ENCODE measurements at places on chromosomes 1 and 21. TPM values are rescaled to one million over a fixed set of nuclear protein-coding genes. Genes with fewer than 3 reads are reported as not detected.
A peak's percentile ranks its signal among the peaks of the same experiment; 100 is the strongest.

GRCh38 chr1:109500941-109501381 lies 7.1 kb downstream of the CYB561D1 start:
- DNase-seq = peak; percentile 75

DNA sequence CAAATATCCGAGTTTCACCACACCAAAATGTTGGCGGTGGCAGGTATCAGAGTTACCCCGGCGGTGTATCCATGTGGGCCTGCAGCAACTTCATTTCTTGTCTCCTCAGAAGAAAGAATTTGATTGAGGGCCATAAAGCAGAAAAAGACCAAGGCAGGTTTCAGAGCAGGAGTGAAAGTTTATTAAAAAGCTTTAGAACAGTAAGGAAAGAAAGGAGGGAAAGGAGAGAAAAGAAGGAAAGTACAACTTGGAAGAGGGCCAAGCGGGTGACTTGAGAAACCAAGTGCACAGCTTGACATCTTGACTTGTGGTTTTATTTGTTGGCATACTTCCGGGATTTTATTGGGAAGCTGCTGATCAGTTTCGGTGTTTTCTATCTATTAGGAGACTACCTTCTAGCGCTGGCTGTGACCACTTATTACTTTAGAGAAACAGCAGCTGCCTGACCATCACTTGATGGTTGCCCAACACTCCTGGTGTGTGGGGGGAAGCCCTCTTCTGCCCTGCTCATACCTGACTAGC lies 75.5 kb upstream of the RAB3GAP2 start:
- DNase-seq = no peak

DNA sequence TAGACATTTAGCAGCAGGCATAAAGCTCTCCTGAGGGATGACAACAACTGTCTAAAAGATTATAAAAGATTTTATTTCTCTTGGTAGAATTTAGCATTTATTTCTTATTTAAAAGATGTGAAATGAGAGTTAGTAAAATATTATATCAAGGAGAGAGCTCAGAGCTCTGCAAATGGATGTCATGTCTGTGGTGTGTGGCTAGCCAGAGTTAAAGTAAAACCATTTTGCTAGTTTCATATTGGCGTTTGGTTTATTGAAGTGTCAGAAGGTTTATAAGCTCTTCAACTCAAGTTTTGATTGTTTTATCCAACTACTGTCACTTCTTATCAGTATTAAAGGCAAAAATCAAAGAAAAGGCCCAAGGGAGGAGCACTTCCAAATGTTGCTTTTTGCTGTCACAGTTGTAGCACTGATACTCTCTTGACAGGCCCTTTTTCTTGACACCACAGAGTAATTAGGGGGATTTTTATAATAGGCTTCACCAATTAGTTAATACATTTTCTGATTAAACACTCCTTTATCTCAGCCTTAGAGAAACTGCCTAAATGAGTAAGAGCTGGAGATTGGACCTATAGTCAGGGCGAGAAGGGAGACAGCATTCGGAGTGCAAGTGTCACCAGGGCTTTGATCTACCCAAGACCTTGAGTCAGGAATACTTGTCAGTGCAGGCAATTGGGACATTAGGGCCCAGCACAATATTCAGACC lies 233.9 kb downstream of the PTBP2 start:
- DNase-seq = no peak

Gene LRRC39
- total RNA-seq = not detected

Gene KRTAP19-6
- not detected for total RNA-seq

Gene KCNE1
- total RNA-seq = 5.7 TPM

DNA sequence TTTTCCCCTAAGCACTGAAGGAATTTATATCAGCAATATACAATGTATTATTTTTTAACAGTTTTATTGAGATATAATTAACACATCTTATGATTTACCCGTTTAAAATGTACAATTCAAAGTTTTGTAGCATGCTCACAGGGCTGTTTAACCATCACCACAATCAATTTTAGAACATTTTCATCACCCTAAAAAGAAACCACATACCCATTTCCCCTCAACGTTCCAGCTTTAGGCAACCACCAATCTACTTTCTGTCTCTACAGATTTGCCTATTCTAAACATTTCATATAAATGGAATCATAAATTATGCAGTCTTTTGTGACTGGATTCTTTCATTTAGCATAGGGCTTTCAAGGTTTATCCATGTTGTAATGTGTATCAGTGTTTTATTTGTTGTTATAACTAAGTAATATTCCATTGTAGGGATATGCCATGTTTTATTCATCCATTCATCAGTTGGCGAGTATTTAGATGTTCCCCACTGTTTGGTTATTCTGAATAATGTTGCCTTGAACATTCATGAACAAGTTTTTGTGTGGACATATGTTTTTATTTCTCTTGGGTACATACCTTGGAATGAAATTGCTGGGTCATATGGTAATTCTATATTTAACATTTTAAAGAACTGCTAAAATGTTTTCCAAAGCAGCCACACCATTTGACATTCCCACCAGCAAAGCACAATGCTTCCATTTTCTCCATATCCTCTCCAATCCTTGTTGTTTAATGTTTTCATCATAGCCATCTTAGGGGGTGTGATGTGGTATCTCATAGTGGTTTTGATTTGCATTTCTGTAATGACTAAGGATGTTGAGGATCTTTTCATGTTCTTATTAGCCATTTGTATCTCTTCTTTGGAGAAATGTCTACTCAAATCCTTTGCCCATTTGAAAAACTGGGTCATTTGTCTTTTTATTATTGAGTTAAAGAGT lies 188.5 kb downstream of the TM2D1 start:
- no peak for DNase-seq

DNA sequence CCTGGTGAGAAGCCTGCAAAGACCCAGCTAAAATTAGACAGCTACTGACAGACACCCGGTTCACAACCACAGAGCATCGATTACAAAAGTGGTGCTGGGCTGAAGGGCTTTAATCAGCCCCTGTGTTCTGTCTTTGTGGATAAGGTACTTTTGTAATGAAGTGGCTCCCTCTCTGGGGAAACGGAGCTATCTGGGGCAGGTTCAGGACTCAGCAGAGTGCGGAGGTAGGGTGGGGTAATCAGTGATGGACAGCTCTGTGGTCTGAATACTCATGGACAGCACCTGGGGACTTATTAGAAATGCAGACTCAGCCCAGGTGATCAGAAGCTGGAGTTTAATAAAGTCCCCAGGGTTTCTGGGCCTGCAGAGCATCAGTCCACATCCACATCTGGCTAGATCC lies 152.0 kb downstream of the MATN1 start:
- DNase-seq = no peak

- DNase-seq = no peak
These were observed 613.3 kb downstream of the AJAP1 start for GRCh38 chr1:5267603-5268235.

DNA sequence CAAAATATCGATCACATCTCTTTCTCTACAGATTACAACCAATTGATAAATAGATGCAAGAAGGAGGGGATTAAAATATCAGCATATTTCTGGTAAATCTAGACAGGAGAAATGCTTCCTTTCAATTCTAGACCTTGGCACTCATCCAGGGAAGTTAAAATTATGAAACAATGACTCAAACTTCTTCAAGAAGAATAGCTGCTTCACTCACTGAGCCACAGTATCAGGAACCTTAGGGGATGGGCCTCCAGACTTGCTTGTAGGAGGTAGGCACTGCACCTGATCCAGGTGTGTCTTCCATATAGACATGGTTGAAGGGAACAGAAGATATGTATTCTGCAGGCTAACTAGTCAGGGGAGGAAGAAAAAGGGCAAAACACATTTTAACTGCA lies 9.8 kb downstream of the SLAMF7 start:
- no peak for DNase-seq

GRCh38 chr1:2777424-2778219 lies 23.9 kb downstream of the TTC34 start:
- DNase-seq = no peak

DNA sequence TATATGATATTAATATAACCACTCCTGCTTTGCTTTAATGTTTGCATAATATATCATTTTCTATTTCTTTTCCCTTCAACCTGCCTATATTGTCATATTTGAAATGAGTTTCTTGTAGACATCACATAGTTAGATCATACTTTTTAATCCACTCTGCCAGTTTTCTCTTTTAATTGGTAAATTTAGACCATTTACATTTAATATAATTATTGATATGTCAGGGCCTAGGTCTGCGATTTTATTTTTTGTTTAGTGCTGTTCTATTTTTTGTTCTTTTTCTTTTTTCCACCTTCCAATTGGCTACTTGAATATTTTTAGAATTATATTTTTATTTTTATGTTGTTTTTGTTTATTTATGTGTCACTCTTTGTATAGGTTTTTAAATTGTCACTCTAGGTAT lies 213.3 kb downstream of the C1orf94 start:
- no peak for DNase-seq

DNA sequence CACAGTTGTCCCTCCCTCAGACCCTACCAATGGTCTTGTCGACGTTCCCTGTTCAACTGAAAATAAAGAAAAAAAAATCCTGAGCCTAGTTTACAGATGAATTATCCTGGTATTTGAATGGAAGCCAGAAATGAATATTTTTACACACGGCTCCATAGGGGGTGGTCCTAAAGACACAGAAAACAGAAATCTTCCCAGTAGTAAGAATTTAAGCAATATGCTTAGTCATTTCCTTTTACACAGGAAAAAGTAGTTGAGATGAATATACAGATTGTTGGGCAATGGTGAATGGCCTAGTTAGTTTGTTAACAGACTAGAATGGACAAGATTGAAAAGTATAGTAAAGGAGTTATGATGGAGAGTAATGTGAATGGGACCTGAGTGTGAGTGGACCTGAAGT lies 67.4 kb downstream of the RGS18 start:
- DNase-seq = no peak

DNA sequence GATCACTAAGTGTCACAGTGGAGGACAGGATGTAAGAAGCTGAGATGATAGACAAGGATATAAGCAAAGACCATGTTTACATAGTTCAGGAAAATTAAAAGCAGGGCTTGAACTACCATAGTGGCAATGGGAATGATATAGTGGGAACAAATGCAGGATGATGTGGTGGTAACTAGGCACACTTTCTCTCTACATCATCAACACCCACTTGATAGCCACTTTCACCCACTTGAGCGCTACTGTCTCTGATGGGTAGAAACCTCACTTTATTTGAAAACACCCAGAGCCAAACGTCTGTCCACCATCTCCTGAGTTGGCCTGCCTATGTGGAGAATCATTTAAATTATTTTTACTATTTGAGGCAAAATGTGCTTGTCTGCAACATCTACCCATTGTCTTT lies 305.0 kb upstream of the ST6GALNAC5 start:
- DNase-seq = no peak

- peak; percentile 90 for DNase-seq
These were observed 416 bp upstream of the TNFRSF14 start for GRCh38 chr1:2555634-2556276.

DNA sequence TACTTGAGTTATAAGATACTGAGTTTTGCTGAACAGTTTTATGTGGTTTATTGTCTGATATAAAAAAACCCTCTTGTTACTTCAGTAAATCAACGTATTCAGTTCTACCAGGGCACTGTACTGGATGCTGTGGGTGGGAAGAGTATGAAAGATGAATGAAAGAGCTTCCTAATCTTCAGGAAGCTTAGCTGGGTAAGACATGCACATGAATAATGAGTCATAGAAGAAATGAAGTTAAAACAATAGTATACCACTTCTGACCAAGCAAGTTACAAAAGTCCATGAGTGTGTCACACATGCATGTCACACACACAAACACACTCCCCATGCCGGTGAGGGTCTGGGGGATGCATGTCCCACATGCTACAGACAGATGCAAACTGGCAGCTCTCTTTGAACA lies 105.9 kb downstream of the SIPA1L2 start:
- DNase-seq = no peak

DNA sequence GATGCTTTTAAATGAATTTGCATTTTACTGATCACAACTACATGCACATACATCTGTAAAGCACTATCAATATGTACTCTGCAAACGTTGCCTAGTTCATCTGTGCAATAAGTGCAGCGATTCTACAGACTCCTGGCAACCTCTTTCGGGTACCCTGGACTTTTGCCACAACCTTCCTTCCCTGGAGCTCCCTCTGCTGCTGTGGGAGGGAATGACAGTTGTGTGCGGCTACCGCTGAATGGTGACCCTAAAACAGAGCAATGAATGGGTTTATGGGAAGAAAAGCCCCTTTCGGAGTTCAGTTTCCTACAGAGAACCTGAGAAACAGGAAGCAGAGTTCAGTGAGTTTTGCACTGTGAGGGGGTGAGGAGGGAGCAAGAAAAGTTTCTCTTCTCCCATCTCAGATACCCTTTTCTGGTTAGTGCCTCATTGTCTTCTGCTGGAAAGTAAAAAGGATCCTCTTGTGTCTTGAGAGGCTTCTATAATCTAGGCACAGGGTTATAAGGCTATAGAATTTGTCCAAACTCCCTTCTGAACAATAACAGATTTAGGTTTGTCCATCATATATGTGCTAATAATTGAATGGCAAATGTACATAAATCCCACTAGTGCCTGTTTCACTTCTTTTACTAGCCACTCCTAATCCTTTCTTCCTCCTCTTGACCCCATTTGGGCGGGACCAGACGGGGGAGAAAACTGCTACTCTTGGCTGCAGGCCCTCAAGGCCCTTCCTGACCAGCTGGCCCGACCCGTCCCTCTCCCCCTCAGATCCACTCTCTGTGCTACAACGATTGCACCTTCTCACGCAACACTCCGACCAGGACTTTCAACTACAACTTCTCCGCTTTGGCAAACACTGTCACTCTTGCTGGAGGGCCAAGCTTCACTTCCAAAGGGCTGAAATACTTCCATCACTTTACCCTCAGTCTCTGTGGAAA lies 19.8 kb upstream of the SARS1 start:
- no peak for DNase-seq
